ENCODE measurements at places on chromosomes 7 and 10. TPM values are rescaled to one million over a fixed set of nuclear protein-coding genes. Genes with fewer than 3 reads are reported as not detected.

FAM25C gene
- not detected for total RNA-seq

ABLIM1 gene
- 97.9 TPM for total RNA-seq

NUTM2B gene
- 1.6 TPM for total RNA-seq

VWC2 gene
- not detected for total RNA-seq

FLNC gene
- not detected for total RNA-seq

C10orf105 gene
- total RNA-seq = 0.25 TPM

KLLN gene
- total RNA-seq = 0.81 TPM

PPP1R3C gene
- 0.23 TPM for total RNA-seq

LIPJ gene
- not detected for total RNA-seq

AUTS2 gene
- 16.9 TPM for total RNA-seq

LRRTM3 gene
- not detected for total RNA-seq

SLC26A5 gene
- not detected for total RNA-seq

CLEC5A gene
- not detected for total RNA-seq

CCDC186 gene
- total RNA-seq = 22.2 TPM

AFAP1L2 gene
- 1.5 TPM for total RNA-seq

RGR gene
- total RNA-seq = not detected

PLAC9 gene
- not detected for total RNA-seq

CFAP69 gene
- total RNA-seq = not detected

NRP1 gene
- total RNA-seq = 2.0 TPM

NPY4R gene
- total RNA-seq = not detected

MYH16 gene
- total RNA-seq = not detected

FUOM gene
- total RNA-seq = 11.2 TPM

SORCS3 gene
- total RNA-seq = not detected

ITPRID1 gene
- total RNA-seq = not detected

DNAAF5 gene
- 19.7 TPM for total RNA-seq

SEMA3E gene
- not detected for total RNA-seq

EPC1 gene
- 41.6 TPM for total RNA-seq

SUPV3L1 gene
- 34.6 TPM for total RNA-seq

All from activated CD4-positive, alpha-beta memory T cell treated with anti-CD3 and anti-CD28 coated beads, Interleukin-2, amount 10 ng/mL, durations not matched to agents 7 days and 5 days (primary cell).